ENCODE measurements at places on chromosomes 4 and X. TPM values are rescaled to one million over a fixed set of nuclear protein-coding genes. Genes with fewer than 3 reads are reported as not detected.

BBS12 gene
- total RNA-seq: 4.5 TPM

JCHAIN gene
- not detected for total RNA-seq

PAGE2B gene
- not detected for total RNA-seq

MAGEB2 gene
- total RNA-seq: not detected

DCHS2 gene
- 0.36 TPM for total RNA-seq

EDA2R gene
- total RNA-seq: 25.3 TPM

RASL11B gene
- 5.1 TPM for total RNA-seq

CLGN gene
- total RNA-seq: 1.1 TPM

MAMLD1 gene
- 6.6 TPM for total RNA-seq

SPANXC gene
- not detected for total RNA-seq

BEX1 gene
- 16.6 TPM for total RNA-seq
